ENCODE measurements at places on chromosomes 3 and 15. TPM values are rescaled to one million over a fixed set of nuclear protein-coding genes. Genes with fewer than 3 reads are reported as not detected.

ROBO1 gene
- total RNA-seq, result 52.4 TPM

SPTBN5 gene
- 2.1 TPM for total RNA-seq

SLC38A3 gene
- 0.60 TPM for total RNA-seq

CPEB1 gene
- total RNA-seq, result 0.12 TPM

GABRG3 gene
- not detected for total RNA-seq

ITIH1 gene
- total RNA-seq, result 0.12 TPM

BSN gene
- total RNA-seq, result 0.08 TPM

- ATAC-seq, result peak; percentile 30
Observed at GRCh38 chr3:187741403-187742350, 3.6 kb downstream of the BCL6 start.

DNA sequence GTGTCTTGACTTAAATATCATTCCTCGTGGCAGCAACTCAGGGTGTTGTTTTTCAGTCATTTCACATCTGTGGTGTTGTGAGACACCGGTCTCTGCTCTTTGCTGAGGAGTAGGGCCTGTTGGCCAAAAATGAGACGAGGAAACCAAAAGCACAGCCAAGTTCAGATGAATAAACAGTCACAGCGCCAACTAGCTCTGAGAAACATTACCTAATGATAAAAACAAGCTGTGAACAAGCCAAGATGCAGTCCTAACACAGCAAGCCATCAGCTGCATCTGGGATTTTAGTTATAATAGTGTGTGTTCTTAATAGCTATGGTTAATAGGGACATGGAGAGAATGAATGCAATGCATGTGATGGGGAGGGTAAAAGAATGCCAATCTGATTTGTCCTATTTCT lies 843.4 kb upstream of the DPPA4 start:
- no peak for ATAC-seq

DNA sequence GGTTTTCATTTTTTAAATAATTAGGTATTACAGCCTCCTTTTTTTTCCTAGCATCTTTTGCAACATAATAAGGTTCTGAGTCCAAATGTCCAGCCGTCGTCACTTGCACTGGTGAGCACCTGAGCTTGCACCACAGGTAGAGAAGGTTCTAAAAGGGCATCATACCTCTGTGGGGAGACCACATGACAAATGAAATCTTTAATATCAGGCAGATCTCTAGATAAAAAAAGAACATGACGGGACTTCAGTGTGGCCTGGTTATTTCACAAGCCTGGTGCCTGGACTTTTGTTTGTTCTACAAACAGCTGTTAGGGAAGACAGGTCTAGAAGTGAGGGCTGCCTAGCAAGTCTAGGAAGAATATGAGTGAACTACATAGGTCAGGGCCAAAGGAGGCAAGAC lies 3.6 kb downstream of the ZBED2 start:
- no peak for ATAC-seq

GRCh38 chr3:194177141-194177540 lies 41.2 kb downstream of the HES1 start:
- no peak for ATAC-seq

DNA sequence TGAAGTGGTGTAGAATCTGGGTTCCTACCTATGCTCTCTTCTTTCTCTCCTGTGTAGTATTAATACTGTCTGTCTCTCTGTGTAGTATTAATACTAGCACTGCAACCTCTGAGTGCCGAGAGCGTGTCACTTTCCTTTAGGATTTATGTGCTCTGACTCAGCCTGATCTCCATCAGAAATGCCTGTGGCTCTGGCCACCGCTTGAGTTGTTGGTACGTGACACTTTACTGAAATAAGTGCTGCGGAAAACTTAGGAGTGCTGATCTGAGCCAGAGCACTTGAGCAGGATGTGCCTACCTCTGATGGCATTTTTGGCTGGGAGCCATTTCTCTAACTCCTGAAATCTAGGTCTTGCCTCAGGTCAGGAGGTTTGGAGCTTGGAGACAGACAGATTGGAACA lies 807.4 kb downstream of the SQOR start:
- ATAC-seq, result no peak

DNA sequence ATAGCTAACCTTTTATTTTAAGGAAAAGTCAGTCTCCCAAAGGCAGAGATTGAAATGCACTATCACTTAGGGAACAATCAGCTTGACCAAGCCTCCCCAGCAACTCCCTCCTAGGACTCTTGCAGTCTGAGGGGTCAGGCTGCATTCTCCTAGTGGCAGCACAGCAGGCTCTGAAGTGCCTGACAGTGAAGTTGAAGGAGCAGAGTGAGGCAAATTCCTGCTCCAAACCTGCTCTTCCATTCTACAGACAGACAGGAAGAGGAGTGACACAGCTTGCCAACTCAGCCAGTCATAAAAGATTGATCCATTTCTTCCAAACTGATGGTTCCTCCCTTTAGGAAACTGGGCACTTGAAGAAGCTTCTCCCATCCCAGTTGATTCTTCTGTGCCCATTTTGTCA lies 43.9 kb upstream of the SMAD3 start:
- peak; percentile 36 for ATAC-seq

- ATAC-seq, result no peak
Observed at GRCh38 chr15:69070396-69070795, 55.9 kb downstream of the NOX5 start.

GRCh38 chr3:79392479-79392878 lies 375.3 kb downstream of the ROBO1 start:
- ATAC-seq, result no peak

DNA sequence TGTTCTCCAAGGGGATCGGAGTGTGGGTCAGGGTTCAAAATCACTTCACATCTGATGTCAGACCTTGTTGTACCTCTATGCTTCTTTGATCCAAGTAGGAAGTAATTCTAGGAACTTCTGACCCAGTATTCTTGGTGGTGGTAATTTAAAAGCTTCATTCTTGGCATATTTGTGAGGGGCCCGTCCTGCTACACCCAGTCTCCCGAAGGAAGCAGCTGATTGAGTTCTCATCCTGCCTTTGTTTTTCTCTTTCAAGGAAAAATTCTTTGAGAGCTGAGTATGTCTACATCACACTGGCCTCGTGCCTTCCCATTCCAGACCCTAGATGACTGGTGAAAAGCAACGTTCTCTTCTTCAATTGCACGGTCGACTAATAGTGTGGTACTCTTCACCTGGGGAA lies 234.4 kb upstream of the TPRG1 start:
- no peak for ATAC-seq

- peak; percentile 53 for ATAC-seq
Observed at GRCh38 chr15:57146506-57147201, 228.2 kb downstream of the TCF12 start.

GRCh38 chr3:102360183-102360860 lies 74.5 kb upstream of the ZPLD1 start:
- no peak for ATAC-seq

- no peak for ATAC-seq
Observed at GRCh38 chr3:101042996-101043686, 49.9 kb upstream of the ABI3BP start.

DNA sequence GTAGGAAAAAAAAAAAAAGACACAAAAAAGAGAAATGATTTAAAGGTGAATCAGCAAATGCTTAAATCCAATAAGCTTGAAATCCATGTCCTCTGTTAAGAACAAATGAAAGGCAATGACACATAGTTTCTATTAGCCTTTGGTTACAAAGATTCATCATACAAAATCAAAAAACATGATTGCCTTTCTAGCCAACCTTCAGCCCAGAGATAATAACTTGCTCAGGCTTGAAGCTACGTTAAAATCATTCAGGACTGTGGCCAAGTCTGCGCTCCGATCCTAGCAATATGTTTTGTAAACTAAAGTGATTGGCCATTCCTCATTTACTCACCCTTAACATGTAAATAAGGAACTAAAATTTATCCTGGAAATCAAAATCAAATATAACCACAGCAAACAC lies 556.7 kb downstream of the FGF12 start:
- ATAC-seq, result peak; percentile 54

Measured in esophagus mucosa (tissue), 1 donor.